ENCODE measurements at places on chromosomes 6 and 20.

GRCh38 chr6:34566830-34567546 is 10.9 kb upstream of the SPDEF start:
- no peak for DNase-seq

- no peak for DNase-seq
Observed at GRCh38 chr6:10140136-10140535, 274.7 kb downstream of the TFAP2A start.

DNA sequence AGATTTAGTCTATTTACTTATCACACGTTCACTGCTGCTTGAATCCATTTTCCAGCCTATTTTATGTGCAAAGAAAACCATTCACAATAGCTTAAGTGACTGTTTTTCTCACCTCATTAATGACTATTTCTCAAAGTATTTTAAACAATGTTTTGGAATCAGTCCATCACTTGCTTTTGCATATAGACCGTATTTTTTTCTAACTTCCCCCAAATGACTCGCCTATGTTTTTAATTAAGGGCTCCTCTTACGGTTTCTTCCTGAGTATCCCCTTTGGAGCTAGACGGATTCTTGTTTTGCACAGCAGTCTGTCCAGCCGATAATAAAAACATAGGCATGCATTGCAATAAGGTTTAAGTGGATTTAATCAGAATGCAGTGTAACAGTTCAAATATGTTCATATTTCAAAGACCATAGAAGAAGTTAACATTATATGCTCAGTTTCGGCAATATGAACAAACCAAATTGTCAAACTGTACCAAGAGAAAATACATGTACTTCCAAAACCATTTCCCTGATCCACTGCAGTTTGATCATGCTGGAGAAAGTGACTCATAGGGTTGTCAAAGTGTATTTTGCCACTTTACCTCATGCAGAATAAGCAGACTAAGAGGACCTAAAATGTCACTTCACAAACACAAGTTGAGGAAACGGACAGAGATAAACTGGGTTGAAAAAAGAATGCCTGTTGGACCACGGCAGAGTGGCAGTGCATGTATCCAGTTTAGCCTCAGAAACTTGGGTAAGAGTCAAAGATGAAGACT is 66.4 kb downstream of the HMGN3 start:
- no peak for DNase-seq

- no peak for DNase-seq
Observed at GRCh38 chr6:10598084-10598960, 77.2 kb downstream of the GCNT2 start.

DNA sequence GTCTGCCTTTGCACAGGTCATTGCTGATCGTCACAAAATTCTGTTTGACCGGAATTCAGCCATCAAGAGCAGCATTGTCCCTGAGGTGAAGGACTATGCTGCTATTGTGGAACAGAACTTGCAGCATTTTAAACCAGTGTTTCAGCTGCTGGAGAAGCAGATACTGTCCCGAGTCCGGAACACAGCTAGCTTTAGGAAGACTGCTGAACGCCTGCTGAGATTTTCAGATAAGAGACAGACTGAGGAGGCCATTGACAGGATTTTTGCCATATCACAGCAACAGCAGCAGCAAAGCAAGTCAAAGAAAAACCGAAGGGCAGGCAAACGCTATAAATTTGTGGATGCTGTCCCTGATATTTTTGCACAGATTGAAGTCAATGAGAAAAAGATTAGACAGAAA is 24.6 kb upstream of the CALHM6 start:
- no peak for DNase-seq

DNA sequence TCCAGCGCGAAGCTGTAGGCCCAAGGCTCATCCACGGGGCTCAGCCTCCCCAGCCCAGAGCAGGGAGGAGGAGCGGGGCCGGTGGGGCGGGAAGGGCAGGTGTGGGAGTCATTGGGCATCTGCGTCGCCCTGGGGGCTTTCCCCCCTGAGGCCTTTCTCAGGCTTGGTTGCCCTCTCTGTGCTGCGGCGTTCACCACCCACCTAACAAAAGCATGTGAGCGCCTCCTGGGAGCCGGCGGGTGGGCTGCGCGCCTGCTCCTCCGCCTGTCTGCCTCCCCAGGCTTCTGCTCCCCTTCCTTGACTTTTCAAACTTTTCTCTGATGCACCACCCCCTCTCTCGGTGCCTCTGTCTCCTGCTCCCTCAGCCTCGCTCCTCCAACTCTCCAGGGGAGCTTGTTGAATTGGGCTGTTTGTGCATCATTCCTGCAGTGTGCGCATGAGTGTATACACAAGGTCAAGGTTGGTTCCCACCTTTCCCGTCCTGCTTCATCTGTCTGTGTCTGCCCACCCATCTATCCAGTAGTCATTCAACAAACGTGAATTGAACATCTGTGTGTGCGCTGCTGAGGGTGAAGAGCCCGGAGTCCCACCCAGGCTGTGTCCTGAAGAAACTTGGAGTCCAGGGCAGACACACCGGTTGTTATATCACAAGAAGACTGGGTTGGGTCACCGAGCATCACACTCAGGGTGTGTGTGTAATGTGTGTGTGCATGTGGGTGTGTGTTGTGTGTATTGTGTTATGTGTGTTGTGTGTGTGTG is 82.4 kb upstream of the NNAT start:
- no peak for DNase-seq

GRCh38 chr6:160733050-160733646 is 31.1 kb downstream of the PLG start:
- peak; percentile 45 for DNase-seq

GRCh38 chr6:72035486-72035885 is 149.1 kb downstream of the RIMS1 start:
- no peak for DNase-seq

DNA sequence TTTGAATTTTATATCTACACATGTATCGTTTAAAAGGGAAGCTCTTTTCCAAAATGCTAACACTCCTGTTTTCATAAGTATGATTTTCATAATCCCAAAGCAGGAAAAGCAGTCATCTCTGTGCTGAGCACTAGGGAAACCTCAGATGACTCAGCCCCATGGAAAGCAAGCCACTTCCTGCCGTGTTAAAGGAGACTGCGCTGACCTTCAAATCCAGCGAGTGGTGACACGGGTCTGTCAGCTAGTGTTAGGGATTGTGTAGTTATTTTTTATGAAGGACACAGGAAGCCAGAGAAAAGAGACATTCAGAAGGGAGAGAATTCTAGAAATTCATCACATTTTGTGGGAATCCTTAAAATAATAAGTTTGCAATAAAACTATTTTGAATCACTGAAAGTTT is 57.0 kb upstream of the CD93 start:
- peak; percentile 13 for DNase-seq

DNA sequence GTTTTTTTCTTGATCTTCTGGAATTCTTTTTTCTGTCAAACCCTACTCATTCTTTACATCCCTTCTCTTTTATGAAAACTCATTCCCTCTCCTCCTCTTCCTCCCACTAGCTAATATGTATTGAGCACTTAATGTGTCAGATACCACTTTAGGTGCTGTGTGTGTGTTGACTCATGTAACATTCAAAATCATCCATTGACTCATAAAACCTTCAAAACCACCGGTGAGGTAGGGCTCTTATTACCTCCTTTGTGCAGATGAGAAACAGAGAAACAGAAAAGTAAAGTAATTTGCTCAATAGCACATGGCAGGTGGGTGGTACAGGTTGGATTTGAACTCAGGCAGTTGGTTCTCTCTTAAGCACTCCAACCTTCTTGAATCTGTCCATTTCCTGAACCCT is 136.3 kb upstream of the NEDD9 start:
- no peak for DNase-seq

DNA sequence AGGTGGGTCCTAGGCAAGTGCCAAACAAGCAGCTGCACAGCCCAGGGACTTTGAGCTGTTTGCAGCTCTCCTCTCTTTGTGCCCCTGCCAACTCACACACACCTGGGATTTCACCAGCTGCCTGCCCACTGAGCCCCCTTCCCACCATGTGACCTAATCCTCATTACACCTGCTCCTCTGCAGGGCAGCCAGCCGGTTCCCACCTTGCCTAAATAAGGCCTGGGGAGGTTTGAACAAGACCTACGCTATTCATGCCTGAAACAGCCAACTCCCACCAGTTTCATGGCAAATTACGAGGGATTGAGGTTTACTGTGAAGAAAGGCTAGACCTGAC is 92.6 kb upstream of the SOX4 start:
- no peak for DNase-seq

DNA sequence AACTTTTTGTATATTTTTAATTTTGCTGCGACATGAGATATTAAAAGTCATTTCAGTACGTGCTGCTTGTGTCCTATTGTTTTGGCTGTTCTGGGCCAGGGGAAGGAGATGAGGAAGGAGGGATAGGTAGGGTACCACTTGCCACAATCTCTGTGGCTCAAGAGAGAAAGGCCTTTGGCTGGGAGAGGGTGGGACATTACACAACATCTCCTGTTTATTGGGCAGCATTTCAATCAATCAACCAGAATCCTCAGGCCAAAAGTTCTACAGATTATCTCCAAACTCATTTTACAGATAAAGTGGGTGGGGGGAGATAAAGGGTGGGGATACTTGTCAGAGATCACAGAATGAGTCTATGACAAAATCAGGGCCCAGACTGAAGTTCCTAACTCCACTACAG is 6.9 kb upstream of the CCM2L start:
- no peak for DNase-seq

DNA sequence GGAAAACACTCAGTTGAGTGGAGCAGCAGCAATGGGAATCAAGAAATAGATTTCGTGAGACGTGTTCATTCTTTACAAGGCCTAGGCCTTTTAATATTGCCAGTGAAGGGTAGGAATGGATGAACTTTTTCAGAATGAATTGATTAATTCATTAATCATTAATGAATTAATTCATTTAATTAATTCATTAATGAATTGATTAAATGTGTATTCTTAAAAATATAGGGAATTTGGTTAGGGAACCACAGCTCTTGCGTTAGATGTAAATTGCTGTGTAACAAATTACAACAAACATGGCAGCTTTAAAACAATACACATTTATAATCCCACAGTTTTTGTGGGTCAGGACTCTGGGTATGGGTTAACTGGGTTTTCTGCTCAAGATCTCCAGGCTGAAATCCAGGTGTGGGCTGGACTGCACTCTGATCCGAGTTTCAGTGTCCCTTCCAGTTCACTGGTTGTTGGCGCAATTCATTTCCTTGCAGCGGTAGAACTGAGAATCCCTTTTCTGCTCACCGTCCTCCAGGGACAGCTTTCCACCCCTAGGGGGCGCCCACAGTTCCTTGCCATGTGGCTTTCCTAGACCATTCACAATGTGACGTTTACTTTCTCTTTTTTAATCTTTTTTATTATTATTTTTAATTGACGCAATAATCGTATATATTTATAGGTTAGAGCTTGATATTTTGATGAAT is 32.8 kb upstream of the BCAS1 start:
- peak; percentile 64 for DNase-seq

DNA sequence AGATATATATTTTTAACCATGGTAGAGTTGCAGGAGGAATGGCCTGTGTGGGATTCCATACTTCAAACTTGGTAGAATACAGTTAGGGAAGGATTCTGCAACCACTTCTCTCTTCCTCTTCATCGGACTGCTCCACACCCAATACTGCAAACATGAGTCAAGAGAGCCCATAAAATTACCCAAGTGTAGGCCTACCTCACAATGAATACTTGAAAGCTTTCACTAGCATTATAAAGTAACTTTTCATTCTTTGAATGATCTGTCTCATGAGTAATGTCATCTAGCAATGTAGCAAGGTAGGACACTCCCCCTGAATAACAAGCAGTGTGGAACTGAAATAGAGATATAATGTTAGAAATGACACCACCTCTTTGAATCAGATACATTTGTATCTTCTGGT is 79.4 kb downstream of the FOXC1 start:
- DNase-seq: no peak

- DNase-seq: peak; percentile 4
Observed at GRCh38 chr6:142537612-142538478, 236.0 kb downstream of the ADGRG6 start.

- DNase-seq: no peak
Observed at GRCh38 chr20:15506311-15506710, 1066.9 kb downstream of the KIF16B start.

- DNase-seq: no peak
Observed at GRCh38 chr20:23603321-23603720, 2.4 kb downstream of the CST9 start.

DNA sequence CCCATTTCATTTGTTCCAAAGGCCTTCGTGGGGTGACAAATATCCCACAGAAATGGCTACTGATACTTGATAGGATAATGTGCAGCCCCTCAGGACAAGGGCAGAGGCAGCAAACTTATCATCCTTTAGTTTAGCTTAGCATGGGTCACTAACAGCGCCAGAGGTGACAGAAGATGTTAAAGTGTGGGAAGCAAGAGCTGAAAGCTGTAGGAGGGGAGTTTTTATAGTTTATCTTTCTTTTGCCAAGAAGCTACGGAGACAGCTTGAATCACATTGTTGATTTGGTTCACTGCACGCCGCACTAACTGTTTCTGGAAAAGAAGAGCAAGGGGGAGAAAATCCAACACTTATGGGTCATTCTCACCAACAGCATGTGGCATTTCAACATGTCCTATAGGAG is 773.9 kb upstream of the MMS22L start:
- DNase-seq: no peak

DNA sequence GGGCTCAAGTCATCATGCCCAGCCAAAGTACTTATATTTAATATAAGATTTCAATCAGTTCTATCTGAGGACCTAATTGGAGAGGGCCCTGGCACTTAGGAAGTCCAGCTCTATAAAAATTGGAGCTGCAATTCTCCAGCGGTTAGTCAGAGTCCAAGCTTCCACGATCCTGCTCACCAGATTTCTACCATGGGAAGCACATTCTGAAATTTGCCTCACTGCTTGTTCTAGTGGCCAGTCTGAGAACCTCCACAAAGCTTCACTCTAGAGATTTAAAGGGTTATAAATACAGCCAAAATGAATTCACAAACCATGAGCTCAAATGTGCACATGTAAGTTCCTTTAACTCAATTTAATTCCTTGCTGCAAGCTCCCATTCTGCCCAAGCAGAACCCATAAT is 33.5 kb downstream of the PNLDC1 start:
- DNase-seq: no peak

GRCh38 chr20:59525500-59526241 is 78.7 kb upstream of the PHACTR3 start:
- no peak for DNase-seq

DNA sequence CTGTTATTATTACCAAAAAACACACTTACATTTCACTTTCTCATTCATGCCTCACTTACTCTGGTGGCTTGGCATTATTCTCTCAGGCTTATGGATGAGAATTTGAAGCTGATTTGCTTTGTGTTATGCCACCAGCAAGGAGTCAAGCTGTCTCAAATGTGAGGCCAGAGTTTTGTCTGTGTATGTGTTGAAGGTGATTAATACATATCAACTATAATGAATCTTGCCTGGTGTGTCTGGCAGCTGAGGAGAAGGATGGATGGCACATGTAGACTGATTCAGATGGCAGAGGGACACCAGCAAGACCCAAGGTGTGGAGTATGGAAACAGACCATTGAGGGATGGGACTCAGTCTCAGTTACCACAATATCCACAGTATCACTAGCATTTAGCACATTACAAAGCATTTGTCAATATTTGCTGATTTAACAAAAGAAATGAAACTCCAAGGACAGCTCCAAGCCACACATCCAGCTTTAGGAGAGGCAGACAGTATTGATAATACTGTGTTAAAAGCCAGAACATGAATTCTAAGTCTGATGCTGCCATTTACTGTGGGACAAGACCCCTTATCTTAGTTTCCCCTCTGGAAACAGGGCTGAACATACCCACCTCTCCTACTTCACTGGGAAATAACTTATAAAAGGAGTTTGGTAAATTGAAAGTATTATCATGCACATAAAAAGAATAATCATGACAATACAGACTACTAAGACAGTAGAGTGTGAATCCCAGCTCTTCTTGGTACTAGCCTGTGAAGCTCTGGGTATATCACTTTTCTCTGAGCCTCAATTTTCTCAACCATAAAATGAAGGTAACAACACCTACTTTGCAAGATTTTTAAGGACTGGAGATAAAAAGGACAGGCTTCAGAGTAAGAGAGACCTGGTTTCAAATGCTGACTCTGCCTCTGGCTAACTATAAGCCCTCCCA is 11.2 kb downstream of the BCL2L1 start:
- no peak for DNase-seq

Data from CD4-positive, alpha-beta T cell treated with Interleukin-12 subunit alpha and Interleukin-12 subunit beta, for 1 hour (primary cell).